ENCODE measurements at places on chromosomes 16 and 17.
A peak's percentile ranks its signal among the peaks of the same experiment; 100 is the strongest.

GRCh38 chr16:87661561-87661960 lies 59.3 kb downstream of the JPH3 start:
- DNase-seq = no peak

DNA sequence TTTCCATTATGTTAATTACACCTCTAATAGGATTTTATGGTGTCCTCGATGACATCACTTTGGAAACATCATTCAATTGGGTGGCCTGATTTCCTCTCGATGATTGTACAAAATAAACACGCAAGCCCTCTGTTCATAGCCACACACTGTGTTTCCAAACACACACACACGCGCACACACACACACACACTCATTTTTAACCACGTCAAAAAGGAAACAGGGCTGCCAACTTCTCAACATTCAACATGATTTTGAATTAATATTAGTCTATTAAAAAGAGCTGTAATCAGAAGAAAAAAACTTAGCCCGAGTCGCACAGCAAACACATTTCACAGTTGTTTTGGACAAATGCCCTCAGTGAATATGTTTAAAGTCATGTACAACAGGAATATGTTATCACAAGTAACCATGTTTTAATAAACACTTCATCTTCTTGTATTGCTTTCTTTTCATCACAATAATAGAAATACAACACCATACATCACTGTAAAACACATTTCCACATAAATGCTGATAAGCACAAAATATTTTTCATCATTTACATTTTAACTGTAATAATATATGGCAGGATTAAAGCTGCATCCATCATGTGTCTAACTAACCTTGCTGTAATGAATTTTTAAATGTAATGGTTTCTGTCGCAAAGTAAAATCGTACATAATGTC lies 219.1 kb upstream of the IRX3 start:
- DNase-seq = no peak

DNA sequence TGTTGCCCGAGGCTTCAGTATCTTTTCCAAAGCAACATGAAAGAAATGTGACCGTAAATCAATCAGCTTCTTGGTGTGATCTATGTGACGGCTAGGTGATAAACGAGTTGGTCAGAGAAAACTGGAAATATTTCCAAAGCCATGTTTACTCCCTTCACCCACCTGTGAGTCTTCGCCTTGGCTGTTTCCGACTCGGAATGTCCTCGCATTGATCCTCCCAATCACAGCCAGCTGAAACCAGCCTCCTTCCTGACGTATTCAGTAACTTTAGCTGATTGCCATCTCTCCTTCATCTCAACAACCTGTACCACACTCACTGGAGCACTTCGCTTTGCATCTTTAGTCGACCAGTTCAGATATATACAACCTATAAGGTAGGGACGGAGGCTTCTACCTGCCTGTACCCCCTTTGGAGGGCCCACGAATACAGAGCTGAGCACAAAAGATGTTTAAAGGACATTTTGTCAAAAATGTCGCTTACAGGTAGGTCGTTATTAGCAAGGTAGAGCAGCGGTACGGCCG lies 705 bp downstream of the KRABD2 start:
- no peak for DNase-seq

- no peak for DNase-seq
Measured at GRCh38 chr16:50234771-50235556, 31.4 kb upstream of the ADCY7 start.

DNA sequence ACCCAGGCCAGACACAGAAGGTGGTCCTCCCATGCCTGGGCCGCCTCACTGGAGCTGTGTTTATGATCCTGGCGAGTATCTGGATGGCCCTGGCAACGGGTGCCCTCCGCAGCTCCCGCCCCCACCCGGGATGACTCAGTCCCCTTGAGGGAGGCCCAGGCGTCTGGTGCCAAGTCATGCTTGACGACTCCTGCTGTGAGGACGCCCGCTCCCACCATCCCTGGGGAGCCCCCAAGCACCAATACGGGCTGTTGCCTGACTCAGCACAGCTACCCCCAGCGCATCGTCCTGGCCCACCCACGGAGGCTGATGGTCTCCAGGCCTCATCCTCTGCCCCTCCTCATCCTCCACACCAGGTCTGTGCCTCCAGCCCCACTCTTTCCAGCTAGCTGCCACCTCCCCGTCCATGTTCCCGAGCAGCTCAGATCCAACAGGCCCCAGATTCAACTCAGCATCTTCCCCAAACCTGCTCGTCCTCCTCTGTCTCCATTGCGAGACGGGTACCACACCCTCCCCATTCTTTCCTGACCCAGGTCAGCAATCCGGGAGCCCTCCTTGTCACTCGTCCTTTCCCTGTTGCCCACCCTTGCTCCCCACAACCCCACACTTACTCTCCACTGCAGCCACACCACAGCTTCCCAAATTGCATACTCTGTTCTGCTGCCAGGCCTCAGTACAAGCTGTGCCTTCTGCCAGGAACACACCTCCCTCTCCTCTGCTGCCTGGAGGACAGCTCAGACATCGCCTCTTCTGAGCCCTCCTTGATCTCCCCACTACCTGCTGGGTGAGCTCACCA lies 2.6 kb downstream of the CAMKK1 start:
- no peak for DNase-seq

GRCh38 chr17:36198831-36199465 lies 2.4 kb upstream of the CCL3L1 start:
- no peak for DNase-seq

GRCh38 chr17:29138184-29138955 lies 41.8 kb downstream of the MYO18A start:
- DNase-seq = no peak

DNA sequence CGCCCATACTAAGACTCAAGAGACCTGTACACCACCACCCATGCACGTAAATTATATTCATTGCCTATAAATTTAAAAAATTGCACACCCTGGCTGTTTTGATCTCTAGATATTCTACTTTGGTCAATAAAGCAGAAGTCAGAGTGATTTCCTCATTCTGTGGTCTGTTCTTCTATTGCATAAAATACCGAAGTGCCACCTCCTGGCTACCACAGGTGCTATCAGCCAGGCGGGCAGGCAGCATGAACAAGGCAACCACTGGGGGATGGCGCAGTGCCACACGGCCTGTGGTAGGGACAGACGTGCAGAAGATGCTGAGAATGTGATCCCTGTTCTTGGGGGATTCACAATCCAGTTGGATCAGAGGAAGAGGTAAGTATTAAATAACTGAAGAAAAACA lies 122.3 kb downstream of the CDK5R1 start:
- DNase-seq = peak; percentile 44

DNA sequence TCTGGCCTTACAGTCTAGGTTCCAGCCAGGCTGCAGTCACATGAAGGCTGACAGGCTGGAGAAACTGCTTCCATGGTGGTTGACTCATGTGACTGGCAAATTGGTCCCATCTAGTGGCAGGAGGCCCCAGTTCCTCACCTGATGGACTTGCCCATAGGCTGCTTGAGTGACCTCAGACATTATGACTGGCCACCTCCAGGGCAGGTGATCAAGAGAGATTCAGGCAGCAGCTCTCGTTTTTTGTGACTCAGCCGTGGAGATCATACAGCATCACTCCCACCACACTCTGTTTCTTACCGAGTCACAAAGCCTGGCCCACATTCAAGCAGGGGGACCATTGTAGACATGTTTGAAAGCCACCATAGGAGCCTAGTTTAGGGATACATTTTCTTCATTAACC lies 34.5 kb downstream of the SIAH1 start:
- no peak for DNase-seq

- DNase-seq = no peak
Measured at GRCh38 chr16:53761962-53762703, 58.2 kb downstream of the FTO start.

- no peak for DNase-seq
Measured at GRCh38 chr16:9154567-9155410, 63.3 kb downstream of the HAPSTR1 start.

- DNase-seq = no peak
Measured at GRCh38 chr16:27529962-27530361, 19.8 kb downstream of the GTF3C1 start.

DNA sequence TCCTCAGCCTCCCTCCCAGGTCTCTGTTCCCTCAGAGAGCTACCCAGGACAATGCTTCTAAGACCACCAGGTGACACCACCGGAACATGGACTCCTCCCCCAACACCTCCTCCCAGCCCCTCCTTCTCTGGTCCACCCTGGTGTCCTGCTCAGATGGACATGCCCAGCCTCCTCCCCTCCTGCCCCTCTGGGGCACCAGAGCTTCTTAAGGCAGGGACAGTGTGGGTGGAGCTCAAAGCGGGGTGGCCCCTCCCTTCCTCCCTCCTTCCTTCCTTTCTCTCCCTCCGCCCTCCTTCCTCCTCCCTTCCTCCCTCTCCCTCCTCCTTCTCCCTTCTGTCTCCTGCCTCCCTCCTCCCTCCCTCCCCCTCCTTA lies 22.7 kb downstream of the TRPV3 start:
- DNase-seq = no peak

DNA sequence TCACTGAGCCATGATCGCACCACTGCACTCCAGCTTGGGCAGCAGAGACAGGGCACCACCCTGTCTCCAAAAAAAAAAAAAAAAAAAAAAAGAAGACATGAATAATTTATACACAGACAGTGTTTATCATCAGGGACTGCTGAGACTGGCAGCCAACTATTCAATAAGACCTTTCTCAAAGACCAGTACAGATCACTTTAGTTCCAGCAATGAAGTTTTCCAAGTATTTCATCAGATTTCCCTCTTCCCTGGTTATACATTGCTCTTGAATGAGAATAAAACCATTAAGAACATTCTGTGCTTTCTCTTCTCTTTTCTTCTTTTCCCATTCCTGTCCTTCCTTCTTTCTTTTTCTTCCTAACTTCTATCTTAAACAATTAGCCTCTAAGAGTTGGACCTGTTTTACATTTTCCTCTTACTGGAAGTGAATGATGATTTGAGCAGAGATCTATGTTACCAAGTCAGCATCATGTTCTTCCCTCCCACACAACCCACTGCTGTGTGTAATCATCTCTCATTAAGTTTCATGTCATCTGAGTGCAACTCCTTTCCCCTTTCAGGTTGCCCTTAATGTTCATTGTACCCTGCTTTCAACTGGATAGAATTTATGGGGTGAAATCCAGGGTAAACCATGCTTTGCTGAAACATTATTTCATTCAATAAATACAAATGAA lies 35.9 kb upstream of the SMIM36 start:
- DNase-seq = no peak

DNA sequence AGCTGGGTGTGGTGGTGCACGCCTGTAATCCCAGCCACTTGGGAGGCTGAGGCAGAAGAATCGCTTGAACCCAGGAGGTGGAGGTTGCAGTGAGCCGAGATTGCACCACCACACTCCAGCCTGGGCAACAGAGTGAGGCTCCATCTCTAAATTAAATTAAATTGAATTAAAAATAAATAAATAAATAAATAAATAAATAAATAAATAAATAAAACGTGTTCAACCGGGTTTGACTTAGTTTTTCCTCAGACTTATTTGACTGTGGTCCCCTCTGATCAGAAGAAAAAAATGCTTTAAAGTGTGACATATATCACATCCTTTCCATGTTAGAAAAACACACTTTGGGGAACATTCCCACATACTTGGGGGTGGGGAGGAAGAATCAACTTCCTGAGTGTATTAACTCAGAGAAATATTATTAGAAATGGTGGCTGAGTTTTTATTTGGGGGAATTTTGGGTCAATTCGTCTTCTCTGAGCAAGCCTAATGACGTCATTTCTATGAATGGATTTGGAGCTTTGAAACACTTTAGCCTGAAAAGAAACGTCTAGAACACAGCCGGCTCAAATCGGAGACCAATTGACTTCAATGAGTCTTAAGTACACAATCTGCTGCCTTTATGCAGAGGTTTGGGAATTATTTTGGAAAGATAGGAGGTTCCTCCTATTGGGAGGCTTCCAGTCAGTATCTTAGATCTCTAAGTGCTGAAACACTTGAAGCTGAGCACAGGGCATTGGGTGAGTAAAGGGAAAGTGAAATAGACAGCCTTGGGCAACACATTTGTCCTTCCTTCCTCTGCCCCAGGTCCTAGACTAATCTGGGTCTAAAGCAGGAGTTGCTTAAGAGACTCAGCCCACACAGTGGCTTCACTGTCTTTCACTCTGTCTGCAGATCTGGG lies 132.6 kb downstream of the PITPNC1 start:
- no peak for DNase-seq

- no peak for DNase-seq
Measured at GRCh38 chr17:39205112-39205526, 5.0 kb downstream of the RPL19 start.

DNA sequence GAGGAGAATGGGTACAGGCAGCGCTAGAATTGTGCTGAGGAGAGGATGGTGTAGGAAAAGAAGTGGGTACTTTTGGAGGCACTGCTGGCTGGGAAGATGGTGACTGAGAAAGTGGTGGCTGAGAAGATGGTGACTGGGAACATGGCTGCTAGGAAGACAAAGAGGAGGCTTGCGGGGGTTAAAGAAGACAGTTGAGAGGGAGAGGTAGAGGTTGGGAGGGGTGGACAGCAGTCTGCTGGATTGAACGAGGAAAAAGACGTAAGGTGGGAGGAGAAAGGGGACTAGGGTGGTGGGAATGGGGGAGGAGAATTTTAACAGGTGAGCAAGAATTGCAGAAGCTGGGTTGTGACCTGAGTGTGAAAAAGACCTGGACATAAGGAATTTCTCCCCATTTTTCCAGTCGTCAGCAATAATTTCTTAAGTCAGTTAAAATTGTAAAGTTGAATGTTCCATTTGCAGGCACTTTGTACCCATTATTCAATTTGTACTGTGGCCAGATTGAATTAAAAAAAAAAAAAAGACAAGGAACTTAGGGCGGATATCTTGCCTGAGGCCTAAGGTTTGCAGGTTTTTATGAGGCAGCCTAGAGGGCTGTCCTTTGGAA lies 2450.0 kb downstream of the TP53TG3F start:
- no peak for DNase-seq

- DNase-seq = peak; percentile 30
Measured at GRCh38 chr17:74923538-74924249, 379 bp upstream of the OTOP2 start.

DNA sequence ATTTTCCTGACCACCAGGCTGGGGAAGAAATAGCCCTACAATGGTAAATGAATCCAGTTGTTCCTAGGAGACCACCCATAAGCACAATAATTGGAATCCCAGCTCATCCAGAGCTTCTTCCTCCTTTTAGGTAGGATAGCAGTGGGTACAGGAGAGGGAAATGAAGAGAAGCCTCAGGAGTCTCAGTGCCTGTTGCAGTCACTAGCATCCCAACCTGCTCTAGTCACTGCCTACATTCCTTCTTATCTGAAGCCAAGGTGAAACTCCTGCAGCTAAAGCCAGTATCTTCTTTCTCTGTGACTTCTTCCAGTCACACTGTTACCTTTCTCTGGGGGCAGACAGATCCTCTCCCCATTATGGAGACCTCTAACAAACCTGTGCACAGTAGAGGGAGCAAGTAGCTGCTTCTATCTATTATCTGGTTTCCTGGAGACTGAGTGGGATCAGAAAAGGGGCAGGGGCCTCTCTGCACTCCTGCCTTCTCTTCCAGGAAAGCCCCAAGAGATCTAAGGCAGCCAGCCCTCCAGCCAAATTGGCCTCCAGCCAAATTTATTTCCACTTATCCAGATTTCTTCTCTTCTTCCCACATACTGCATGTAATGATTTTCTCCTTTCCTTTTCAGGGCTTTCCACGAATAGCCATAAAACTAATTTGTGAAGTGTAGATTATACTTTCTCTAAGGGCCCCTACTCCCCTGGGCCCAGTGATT lies 85.5 kb downstream of the SSH2 start:
- no peak for DNase-seq

GRCh38 chr17:44614862-44615261 lies 41.4 kb upstream of the MEIOC start:
- no peak for DNase-seq

- DNase-seq = no peak
Measured at GRCh38 chr16:88812513-88813268, 963 bp upstream of the APRT start.

- no peak for DNase-seq
Measured at GRCh38 chr17:49241692-49242397, 11.3 kb upstream of the PHOSPHO1 start.
